Stimulated activated CD8-positive, alpha-beta memory T cell treated with anti-CD3 and anti-CD28 coated beads, Interleukin-7, amount 100 ng/mL, for 4 hours (primary cell): ENCODE measurements at places on chromosomes 16 and 17.

- DNase-seq = no peak
Observed at GRCh38 chr17:8438441-8438840, 2.8 kb downstream of the NDEL1 start.

- peak; percentile 56 for DNase-seq
Observed at GRCh38 chr16:31876951-31877828, 3.6 kb downstream of the ZNF267 start.

DNA sequence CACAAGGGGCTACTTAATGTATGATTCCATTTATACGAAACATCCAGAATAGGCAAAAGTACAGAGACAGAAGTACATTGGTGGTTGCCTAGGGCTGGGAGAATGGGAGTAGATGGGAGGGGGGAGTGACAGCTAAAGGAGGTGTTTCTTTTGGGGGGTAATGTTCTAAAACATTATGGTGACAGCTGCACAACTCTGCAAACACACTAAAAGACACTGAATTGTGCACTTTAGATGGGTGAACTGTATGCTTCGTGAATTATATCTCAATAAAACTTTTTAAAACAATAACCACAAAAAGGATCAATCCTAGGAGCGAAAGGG lies 661 bp downstream of the LYRM9 start:
- DNase-seq = no peak

DNA sequence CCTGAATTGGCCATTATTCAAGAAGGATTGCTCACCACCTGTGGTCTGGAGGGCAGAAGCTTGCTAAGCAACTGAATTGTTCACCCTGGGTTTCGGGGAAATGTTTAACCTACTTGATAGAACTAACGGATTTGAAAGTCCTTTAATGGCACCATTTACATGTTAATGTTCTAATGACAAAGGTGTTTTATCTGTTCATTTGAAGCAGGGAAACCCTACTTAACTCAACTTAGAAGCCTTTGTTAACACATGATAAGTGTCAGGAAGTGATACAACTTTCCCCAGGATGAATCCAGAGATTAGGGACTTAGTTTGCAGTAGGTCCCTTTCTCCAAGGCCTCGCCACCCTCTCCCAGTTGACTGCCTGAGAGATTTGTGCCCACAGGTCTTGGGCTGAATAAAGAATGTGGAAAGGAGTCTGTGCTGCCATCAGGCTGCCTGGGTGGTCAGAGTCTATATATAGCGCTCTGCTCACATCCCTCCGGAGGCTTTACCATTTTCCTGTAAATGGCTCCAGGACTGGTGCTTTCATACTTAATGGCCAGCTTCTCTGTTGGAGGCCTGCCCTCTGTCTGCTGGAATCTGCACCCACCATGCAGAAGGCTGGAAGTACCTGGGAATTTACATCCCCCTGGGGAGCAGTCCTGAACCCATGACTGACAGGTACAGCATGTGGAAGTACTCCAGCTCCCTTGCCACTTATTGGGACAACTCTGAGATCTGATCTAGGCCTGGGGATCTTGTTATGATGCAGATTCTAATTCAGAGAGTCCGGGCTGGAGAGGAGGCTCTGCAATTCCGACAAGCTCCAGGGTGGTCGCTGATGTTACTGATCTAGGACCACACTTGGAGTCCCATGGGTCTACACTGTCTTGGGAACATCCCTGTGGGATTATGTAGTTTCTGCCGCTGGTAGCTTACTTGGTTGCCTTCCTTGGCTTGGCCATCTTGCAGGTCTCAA lies 99.9 kb downstream of the ASIC2 start:
- DNase-seq = no peak

GRCh38 chr16:50816901-50817555 lies 75.1 kb downstream of the CYLD start:
- DNase-seq = no peak

DNA sequence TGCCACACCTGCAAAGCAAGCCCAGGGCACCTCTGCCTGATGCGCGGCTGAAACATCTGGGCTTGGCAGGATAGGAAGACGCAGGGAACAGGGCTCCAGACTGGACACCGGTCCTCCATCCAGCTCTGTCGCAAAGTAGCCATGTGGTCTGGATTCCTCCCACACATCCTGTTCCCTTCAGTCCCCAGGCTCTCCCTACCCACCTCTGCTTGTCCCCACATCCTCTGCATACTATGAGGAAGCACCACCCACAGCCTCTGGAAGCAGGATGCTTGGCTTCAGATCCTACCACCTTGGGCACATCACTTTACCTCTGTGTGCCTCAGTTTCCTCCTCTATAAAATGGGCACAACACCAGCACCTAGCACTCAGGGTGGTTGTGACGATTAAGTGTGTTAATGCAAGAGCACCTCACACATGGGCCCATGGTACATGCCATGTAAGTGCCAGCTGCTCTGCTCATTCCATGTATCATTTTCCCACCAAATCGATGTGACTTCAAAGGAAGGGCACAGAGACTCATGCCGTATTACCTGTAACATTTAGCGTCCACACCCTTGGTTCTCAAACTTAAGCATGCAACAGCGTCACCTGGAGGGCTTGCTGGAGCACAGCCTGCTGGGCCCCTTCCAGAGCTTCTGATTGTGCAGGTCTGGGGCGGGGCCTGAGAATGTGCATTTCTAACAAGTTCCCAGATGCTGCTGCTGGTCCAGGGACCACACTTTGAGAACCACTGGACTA lies 138.6 kb upstream of the SDK2 start:
- no peak for DNase-seq

- no peak for DNase-seq
Observed at GRCh38 chr16:2471653-2472487, 773 bp downstream of the NTN3 start.

DNA sequence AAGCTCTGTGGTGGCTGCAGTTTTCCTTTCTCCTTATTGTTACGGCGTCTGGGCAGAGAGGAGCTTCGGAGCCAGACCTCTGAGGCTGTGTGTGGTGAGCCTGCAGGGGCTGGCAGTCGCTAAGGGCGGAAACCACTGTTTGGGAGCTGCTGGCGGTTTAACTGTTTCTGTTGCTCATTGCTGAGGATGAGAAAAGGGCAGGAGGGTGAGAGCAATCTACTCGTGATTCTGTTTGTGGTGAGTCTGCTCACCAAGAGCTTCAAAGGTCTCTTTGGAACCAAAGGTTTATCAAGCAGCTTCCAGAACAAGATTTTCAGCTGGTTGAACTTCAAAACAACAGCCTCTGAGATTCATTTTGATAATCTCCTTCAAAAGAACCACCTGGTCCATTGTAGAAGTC lies 143.9 kb downstream of the ANKFN1 start:
- no peak for DNase-seq

GRCh38 chr16:27234171-27234570 lies 30.8 kb downstream of the KDM8 start:
- no peak for DNase-seq
